ENCODE measurements at places on chromosomes 16 and 17. TPM values are rescaled to one million over a fixed set of nuclear protein-coding genes. Genes with fewer than 3 reads are reported as not detected.

GRCh38 chr16:75627851-75628250, 4.8 kb upstream of the ADAT1 start:
- no peak overlapping the region for H3K4me3 ChIP-seq
- no peaks in the 10 kb centered on the region for H3K4me1 ChIP-seq
- peaks cover 58% of the 10 kb centered on the region for H3K36me3 ChIP-seq
- H3K27me3 ChIP-seq: no peaks in the 10 kb centered on the region

- peaks cover 12% of the 10 kb centered on the region for H3K4me1 ChIP-seq
- no peak overlapping the region for H3K27ac ChIP-seq
- no peak overlapping the region for H3K4me3 ChIP-seq
Observed at GRCh38 chr16:66832661-66833305, 2.0 kb upstream of the NAE1 start.

DNA sequence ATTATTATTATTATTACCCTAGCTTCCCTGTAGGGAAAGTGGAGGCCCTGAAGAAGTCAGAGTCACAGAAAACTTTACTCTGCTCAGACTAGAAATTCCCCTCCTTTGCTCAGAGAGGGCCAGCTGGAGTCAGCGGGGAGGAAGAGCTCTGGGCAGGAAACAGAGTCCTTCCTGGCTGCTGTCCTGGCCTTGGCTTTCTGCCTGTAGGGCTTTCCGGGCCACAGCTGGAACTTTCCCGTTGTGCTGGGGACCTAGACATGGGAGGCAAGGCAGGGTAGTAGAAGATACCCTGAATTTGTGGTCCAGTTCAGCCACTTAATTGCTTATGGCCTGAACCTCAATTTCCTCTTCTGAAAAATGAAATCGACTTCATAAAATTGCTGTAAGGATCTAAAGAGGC, 14.0 kb upstream of the CCL2 start:
- no peaks in the 10 kb centered on the region for H3K36me3 ChIP-seq
- H3K4me3 ChIP-seq: no peak overlapping the region
- peak; percentile 44 for DNase-seq
- no peaks in the 10 kb centered on the region for H3K27me3 ChIP-seq
- peaks cover 2% of the 10 kb centered on the region for H3K4me1 ChIP-seq
- no peak overlapping the region for H3K27ac ChIP-seq

UMOD gene
- total RNA-seq: not detected

DNA sequence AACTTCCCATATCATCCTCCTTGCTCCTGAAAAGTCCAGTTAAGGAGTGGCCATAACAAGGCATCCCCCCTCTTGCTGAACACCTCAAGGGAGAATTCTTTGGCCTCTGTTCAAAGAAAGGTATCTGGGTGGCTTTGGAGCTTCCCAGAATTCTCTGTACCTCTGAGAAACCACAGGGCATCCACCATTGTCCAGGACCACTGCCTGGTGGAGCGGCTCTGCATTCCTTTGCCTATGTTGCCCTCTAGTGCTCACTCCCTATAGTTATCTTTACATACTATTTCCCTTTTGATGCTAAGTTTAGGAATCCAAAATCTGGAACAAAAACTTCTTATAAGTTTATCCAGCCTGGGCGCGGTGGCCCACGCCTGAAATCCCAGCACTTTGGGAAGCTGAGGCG, 30.3 kb downstream of the CHD9NB start:
- H3K36me3 ChIP-seq: no peaks in the 10 kb centered on the region
- no peaks in the 10 kb centered on the region for H3K4me1 ChIP-seq
